Stimulated activated naive CD8-positive, alpha-beta T cell treated with anti-CD3 and anti-CD28 coated beads, Interleukin-15, amount 100 ng/mL, for 72 hours (primary cell): ENCODE measurements at places on chromosomes 2 and 18.
A peak's percentile ranks its signal among the peaks of the same experiment; 100 is the strongest.

GRCh38 chr2:233267516-233268245, 16.2 kb downstream of the ATG16L1 start:
- DNase-seq: peak; percentile 87

DNA sequence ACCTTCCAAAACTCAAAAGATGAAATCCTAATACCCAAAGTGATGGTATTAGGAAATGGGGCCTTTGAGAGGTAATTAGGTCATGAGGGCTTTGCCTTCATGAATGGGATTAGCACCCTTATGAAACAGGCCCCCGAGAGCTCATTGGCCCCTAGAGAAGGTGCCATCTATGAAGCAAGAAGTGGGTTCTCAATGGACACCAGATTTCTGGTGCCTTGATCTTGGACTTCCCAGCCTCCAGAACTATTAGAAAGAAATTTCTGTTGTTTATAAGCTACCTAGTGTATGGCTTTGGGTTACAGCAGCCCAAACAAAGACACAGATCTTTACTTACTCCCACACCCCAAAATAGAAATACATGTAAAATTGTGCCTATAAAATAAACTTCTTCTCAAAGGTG, 45.4 kb downstream of the SOCS6 start:
- DNase-seq: no peak

DNA sequence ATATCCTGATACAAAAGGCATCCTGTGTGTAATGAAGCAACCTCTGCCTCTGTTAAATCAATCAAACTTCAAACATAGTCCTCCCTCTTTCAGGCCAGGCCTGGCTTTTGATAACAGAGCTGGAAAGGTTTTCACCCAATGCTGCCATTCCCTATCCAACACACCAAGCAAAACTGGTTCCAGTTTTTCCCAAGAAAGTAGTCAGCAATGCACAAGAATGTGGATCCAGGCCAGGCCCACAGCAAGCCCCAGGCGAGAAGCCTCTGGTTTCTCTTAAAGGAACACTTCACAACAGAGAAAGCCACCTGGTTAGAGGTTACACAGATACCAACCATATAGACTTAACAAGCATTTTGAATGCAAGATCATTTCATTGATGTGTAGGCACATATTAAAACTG, 49.2 kb upstream of the CCDC150 start:
- DNase-seq: no peak

DNA sequence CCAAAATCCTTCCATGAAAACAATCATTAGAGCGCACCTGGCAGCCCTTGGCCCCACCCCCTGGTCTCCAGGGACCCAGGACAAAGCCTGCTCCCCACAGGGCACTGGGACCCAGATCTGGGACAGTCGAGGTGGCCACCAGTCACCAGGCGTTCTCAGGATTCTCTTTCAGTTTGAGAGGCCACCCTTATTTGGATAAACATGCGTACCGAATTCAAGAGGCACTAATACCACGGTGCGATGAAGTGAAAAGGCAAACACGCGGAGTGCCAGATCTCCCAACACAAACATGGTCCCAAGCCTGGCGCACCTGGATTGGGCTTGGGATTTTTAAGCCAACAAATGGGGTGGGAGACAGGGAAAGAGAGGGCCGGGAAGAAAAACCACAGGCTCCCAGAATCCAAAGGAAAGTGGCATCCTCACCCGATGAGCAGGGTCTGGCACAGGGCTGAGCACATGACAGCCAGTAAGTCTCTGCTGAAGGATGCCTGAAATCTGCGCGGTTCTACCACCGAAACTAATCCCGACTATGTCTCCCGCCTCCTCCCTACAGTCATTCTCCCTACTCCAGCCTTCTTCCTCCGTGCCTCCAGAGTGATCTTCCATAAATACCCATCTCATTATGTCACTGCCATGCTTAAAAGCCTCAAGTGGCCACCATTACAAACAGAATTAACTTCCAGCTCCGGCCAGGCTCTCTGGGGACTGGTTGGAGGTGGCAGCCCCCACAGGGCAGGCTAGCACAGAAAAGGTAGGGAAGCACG, 60.9 kb upstream of the KLHL29 start:
- DNase-seq: no peak
